Left lung (tissue), 14 donors: ENCODE measurements at places on chromosomes 7 and 10. TPM values are rescaled to one million over a fixed set of nuclear protein-coding genes. Genes with fewer than 3 reads are reported as not detected.

RNF32 gene
- polyA plus RNA-seq: 5.1 TPM

GRCh38 chr7:17234398-17235031 is 63.9 kb upstream of the AHR start:
- peaks cover 7% of the 10 kb centered on the region for H3K4me1 ChIP-seq
- no peak overlapping the region for H3K4me3 ChIP-seq
- DNase-seq: no peak
- H3K27ac ChIP-seq: peak overlapping the region; percentile 80

- H3K36me3 ChIP-seq: no peaks in the 10 kb centered on the region
- no peak overlapping the region for H3K4me3 ChIP-seq
- H3K27ac ChIP-seq: no peak overlapping the region
- peaks cover 3% of the 10 kb centered on the region for H3K27me3 ChIP-seq
- no peak for DNase-seq
- H3K4me1 ChIP-seq: no peaks in the 10 kb centered on the region
These were observed 107.0 kb downstream of the ADARB2 start for GRCh38 chr10:1630304-1630703.

DNA sequence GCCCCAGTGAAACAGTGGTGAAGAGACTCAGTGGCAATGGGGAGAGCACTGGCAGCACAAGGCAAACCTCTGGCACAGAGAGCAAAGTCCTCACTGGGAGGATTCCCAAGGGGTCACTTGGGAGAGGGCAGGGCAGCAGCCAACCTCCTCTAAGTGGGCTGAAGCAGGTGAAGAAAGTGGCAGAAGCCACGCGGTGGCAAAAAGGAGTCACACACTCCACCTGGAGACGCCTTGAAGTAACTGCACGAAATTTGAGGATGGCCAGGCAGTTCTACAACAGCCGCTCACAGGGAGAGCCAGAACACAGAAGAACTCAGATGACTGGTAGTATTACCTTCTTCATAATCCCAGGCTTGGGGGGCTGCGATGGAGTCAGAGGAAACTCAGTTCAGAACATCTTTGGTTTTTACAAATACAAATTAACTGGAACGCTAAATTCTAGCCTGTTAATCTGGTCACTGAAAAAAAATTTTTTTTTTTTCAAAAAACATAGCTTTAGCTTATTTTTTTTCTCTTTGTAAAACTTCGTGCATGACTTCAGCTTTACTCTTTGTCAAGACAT is 574 bp upstream of the IL6 start:
- DNase-seq: no peak
- H3K27ac ChIP-seq: peak overlapping the region; percentile 79
- no peaks in the 10 kb centered on the region for H3K36me3 ChIP-seq

GRCh38 chr7:134761266-134761665 is 18.2 kb upstream of the CALD1 start:
- DNase-seq: no peak
- H3K27ac ChIP-seq: no peak overlapping the region
- no peaks in the 10 kb centered on the region for H3K4me1 ChIP-seq
- no peak overlapping the region for H3K4me3 ChIP-seq
- no peaks in the 10 kb centered on the region for H3K36me3 ChIP-seq

ITPRID1 gene
- polyA plus RNA-seq: 0.04 TPM

- H3K27me3 ChIP-seq: no peaks in the 10 kb centered on the region
- no peaks in the 10 kb centered on the region for H3K36me3 ChIP-seq
- peaks cover 8% of the 10 kb centered on the region for H3K4me1 ChIP-seq
These were observed 33.4 kb downstream of the CCDC6 start for GRCh38 chr10:59872892-59873463.

CPA2 gene
- polyA plus RNA-seq: 0.20 TPM

DNA sequence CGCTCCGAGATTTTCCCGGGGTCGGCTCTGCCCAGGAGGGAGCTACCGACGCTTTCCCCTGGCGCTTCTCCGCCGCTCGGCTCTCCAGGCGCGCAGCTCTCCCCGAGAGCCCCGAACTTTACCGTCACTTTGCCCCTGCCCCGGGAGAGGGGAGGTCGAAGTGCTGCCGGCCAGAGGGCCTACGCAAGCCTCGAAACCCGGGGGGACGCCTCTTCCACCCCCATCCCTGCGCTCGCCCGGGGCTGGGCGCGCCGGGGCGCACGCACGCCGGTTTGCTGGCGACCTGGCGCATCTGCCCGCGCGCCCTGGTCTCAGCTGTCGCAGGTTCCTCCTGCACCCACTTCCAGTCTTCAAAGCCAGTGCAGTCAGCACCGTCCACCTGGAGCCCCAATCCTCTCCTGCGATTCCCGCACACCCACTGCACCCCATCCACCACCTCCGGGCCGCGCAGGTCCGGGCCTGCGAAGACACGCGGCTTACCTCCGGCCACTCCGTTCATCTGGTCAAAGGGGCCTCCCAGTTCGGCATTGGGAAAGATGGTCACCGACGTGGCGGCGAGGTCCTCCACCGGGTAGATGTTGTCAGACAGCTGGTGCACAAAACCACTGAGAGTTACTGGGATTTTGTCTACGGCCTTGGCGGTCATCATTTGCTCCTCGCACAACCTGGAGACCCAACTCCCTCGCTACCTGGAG is 638 bp downstream of the EGR2 start:
- peaks cover 34% of the 10 kb centered on the region for H3K27me3 ChIP-seq
- peaks cover 12% of the 10 kb centered on the region for H3K36me3 ChIP-seq
- peak overlapping the region; percentile 53 for H3K4me3 ChIP-seq
- peaks cover 44% of the 10 kb centered on the region for H3K4me1 ChIP-seq

DNA sequence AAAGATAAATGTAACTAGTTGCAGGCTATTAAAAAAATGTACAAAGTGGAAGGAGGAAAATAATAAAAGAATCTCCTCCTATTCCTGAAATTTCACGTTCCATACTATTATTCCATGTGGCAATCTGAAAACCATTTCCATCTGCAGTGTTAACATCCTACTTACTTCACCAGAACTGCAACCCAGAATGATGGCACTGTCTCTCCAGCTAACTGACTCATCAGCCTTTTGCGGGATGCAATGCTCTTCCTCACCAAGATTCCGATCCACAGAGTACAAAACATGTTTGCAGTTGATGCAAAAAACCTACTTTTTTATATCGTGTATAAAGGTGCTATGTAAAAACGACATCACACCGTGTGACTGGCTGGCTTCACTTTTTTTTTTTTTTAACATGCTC is 50.8 kb downstream of the ESYT2 start:
- H3K4me3 ChIP-seq: no peak overlapping the region
- H3K36me3 ChIP-seq: peaks cover 44% of the 10 kb centered on the region

CRHR2 gene
- polyA plus RNA-seq: 0.24 TPM

GRCh38 chr7:116710764-116711452 is 38.9 kb downstream of the MET start:
- DNase-seq: no peak
- no peak overlapping the region for H3K4me3 ChIP-seq
- H3K4me1 ChIP-seq: peaks cover 3% of the 10 kb centered on the region

DNA sequence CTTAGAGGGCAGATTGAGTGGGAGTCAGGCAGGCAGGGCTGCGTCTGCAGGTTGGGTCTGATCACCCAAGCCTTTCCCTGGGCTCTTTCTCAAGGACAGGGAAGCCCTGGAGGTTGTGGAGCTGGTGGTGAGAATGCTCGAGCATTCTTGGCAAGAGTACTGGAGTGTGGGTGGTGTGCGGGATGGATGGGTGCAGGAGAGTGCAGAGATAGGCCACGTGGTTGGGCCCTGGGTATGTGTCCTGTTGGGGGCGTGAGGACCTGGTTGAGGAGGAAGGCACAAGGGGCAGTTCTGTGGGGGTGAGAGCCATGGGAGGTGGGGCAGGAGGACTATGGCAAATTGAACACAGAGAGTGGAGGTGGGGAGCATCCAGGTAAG is 135.9 kb downstream of the PTPN20 start:
- no peak overlapping the region for H3K4me3 ChIP-seq
- no peaks in the 10 kb centered on the region for H3K36me3 ChIP-seq
- H3K27me3 ChIP-seq: no peaks in the 10 kb centered on the region
- no peaks in the 10 kb centered on the region for H3K4me1 ChIP-seq
- DNase-seq: no peak

LBX1 gene
- polyA plus RNA-seq: 0.18 TPM

GRCh38 chr7:122803851-122804250 is 82.4 kb downstream of the CADPS2 start:
- no peak overlapping the region for H3K4me3 ChIP-seq
- no peaks in the 10 kb centered on the region for H3K36me3 ChIP-seq
- no peak for DNase-seq
- no peaks in the 10 kb centered on the region for H3K27me3 ChIP-seq

GRCh38 chr10:31317652-31318381 is 1.2 kb upstream of the ZEB1 start:
- DNase-seq: peak; percentile 89
- peak overlapping the region; percentile 89 for H3K4me3 ChIP-seq
- H3K27ac ChIP-seq: peak overlapping the region; percentile 94
- no peaks in the 10 kb centered on the region for H3K36me3 ChIP-seq
- H3K4me1 ChIP-seq: no peaks in the 10 kb centered on the region

DNA sequence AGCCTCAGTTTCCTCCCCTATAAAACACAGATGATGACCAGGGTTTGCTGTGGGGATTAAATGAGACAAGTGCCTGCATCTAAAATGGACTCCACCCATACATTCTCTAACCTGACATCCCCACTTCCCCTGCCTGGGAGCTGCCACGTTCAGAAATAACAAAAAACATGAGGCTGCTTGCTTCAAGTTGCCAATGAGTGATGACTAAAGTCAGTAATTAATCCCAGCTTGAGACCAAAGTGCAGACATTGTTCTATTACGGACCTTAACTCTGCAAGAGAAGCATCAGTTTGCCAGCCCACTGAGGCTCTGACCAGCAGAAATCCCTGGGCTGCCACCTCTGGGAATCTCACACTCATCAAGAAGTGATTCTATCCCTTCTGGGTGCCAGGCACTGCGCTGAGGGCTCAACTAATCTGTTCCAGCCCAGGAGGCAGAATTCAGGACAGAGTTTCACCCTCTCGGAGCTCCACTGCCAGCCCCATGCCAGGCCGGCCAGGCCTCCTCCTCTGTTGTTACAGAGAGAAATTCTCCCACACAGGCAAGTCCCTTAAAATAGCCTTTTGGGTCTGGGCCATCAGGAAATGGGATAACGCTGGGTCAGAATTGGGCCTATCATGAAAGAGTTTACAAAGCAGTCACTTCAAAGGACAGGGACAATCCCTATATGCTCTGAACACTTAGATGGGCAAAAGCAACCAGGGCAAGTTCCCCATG is 11.4 kb downstream of the SH3PXD2A start:
- DNase-seq: no peak
- no peak overlapping the region for H3K4me3 ChIP-seq
- H3K36me3 ChIP-seq: no peaks in the 10 kb centered on the region
- H3K4me1 ChIP-seq: peaks cover 14% of the 10 kb centered on the region
- peak overlapping the region; percentile 46 for H3K27ac ChIP-seq

- no peak overlapping the region for H3K27ac ChIP-seq
- H3K36me3 ChIP-seq: no peaks in the 10 kb centered on the region
- H3K4me1 ChIP-seq: peaks cover 30% of the 10 kb centered on the region
These were observed 785 bp downstream of the WDR86 start for GRCh38 chr7:151408839-151409666.

- no peak overlapping the region for H3K4me3 ChIP-seq
- H3K27me3 ChIP-seq: no peaks in the 10 kb centered on the region
- no peaks in the 10 kb centered on the region for H3K4me1 ChIP-seq
- no peak for DNase-seq
These were observed 56.6 kb downstream of the CPED1 start for GRCh38 chr7:121045090-121045489.

DYDC2 gene
- 0.64 TPM for polyA plus RNA-seq

DNA sequence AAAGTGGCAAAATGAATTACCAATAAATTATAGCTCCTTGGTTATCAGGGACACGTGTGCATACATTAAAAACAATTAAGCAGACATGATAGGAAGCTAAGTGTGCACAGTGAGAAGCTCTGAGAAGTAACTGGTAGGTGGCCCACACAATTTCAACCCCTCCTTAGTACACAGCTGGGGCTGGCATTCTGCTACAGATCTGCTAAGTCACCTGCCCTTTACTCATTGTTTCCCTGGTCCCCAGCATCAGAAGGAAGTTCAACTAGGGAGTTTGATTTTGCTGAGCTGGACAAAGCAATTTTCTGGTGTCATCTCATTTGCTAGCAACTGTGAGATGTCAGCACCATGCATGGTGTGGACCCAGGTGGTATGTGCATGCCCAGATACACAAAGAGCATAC is 424.1 kb upstream of the NPVF start:
- H3K4me3 ChIP-seq: no peak overlapping the region
- H3K4me1 ChIP-seq: no peaks in the 10 kb centered on the region
- H3K27ac ChIP-seq: no peak overlapping the region
- no peak for DNase-seq
- no peaks in the 10 kb centered on the region for H3K36me3 ChIP-seq
- H3K27me3 ChIP-seq: no peaks in the 10 kb centered on the region

DNA sequence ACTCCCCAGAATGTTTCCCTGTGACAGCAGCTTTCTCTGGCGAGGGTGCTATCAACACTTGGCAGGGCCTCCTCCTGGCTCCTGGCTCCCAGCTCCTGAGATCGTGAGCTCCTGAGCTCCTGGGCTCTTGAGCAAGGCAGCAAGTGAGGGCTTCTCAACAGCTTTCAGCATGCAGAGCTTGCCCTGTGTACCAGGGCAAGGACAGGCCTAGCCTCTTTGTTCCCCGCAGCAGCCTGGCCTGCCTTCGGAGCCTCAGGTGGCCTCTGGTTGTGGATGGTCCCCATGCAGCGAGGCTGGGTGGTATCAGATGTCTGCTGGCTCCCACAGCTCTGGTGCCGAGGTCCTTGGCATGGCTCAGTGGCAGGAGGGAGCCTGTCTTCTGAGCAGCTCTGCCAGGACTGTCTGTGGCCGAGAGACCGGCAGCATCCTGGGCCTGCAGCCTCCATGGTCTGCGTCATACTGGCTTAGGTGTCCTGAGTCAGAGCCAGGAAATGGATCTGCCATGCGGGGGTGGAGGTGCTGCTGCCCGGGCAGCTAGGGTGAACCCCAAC is 44.2 kb downstream of the ZMIZ1 start:
- peaks cover 10% of the 10 kb centered on the region for H3K36me3 ChIP-seq
- no peaks in the 10 kb centered on the region for H3K27me3 ChIP-seq
- peak overlapping the region; percentile 13 for H3K27ac ChIP-seq
- H3K4me1 ChIP-seq: peaks cover 56% of the 10 kb centered on the region
